AG10803 (cell line): ENCODE measurements at places on chromosomes 7 and 10.

- no peak for DNase-seq
Measured at GRCh38 chr10:132664407-132664806, 121.5 kb downstream of the NKX6-2 start.

DNA sequence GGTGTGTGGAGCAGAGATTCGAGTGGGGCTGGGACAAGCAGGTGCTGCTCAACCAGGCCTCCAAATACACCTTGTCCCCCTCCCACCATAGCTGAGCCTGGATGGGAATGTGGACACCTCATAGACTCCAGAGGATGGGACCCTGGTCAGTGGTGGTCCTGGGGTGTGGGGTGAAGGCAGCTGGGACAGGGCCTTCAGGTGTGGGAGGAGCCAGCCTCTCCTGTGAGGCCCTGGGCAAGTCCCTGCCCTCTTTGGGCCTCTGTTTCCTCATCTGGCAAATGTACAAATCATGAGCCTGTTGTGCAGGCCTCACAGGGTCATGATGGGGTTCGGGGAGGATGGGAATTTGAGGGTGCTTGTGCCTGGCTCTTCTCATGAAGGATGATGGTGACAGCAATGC is 362.9 kb upstream of the NUPR2 start:
- DNase-seq = no peak

DNA sequence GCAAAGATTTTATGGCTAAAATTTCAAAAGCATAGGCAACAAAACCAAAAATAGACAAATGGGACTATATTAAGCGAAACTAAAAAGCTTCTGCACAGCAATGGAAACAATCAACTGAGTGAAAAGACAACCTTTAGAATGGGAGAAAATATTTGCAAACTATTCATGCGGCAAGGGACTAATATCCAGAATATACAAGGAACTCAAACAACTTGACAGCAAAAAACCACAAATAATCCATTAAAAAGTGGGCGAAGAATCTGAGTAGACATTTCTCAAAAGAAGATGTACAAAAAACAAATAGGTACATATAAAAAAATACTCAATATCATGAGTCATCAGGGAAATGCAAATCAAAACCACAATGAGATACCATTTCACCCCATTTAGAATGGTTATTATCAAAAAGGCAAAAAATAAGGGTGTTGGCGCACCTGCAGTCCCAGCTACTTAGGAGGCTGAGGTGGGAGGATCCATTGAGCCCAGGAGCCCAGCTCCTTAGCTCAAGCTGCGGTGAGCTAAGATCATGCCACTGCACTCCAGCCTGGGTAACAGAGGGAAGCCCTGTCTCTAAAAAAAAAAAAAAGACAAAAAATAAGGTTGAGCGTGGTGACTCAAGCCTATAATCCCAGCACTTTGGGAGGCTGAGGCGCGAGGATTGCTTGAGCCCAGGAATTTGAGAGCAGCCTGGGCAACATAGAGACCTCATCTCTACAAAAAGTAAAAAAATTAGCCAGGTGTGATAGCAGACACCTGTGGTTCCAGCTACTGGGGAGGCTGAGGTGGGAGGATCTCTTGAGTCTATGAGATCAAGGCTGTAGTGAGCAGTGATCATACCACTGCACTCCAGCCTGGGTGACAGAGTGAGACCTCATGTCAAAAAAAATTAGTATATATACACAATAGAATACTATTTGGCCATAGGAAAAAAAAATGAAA is 4.2 kb upstream of the CCM2 start:
- no peak for DNase-seq

DNA sequence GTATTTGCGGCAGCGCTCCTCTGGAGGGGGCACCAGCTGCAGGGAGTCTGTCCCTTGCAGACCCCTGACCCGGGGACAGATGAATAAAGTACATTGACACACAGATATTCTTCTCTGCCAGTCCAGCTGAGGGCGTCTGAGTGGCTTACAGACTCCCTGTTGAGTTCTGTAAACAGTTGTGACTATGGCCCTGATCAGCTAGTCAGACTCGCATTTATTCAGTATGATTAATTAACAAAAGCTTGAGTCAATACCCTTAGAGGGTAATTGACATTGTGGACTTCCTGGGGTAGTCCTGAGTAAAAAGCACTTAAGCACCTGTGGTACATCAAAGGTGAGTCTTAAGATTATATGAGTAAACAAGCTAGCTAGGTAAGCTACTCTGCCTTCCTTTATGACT is 21.0 kb downstream of the ANKRD30A start:
- DNase-seq = no peak

DNA sequence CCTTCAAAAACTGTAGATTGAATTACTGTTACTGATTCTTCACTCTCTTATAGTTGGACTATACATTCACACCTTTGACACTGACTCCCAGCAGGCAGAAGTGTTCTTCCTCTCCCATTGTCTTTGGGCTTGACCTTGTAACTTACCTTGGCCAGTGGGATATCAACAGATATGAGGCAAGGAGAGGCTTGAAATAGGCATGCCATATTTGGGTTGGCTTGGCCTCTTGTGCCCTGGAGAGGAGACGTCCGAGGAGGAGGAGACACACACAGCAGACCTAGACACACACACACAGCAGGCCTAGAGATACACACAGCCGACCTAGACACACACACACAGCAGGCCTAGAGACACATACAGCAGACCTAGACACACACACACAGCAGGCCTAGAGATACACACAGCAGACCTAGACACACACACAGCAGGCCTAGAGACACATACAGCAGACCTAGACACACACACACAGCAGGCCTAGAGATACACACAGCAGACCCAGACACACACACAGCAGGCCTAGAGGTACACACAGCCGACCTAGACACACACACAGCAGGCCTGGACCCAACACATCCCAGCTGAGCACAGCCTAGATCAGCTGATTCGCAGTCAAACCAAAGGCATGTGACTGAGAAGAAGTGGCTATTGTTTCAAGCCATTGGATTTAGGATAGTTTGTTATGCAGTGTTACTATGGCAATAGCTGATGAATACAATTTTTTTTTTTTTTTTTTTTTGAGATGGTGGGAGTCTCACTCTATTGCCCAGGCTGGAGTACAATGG is 12.5 kb upstream of the GNA12 start:
- no peak for DNase-seq

DNA sequence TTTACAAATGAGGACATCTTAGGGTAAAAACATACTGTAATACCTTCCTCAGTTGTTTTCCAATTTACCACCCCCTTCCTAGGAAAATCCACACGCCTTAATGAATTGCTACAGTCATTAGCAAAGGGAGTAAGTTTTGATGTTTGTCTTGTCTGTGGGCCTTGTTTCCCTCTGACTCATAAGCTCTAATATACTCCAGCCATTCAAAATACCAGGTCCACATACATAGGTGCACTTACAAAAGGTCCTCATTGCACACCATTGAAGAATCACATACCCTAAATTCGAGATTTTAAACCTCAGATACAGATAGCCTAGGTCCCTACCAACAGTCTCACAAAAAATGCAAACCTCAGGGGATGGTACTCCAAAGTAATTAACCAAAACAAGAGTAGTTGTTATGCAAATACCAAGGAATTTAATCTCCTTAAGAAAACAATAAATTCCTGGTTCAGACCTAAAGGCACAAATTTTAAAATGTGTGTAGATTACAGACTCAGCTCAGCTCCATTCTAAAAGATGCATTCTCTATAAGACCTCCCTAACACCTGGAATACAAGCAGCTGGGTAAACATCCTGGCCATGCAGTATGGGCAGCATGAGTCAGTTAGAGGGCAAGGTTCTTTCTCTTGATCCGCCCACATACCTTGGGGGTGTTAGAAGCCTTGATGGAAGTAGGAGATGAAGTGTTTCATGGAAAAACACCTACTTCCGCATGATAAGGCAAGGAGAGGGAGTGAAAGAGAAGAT is 3.0 kb upstream of the LIPK start:
- no peak for DNase-seq

DNA sequence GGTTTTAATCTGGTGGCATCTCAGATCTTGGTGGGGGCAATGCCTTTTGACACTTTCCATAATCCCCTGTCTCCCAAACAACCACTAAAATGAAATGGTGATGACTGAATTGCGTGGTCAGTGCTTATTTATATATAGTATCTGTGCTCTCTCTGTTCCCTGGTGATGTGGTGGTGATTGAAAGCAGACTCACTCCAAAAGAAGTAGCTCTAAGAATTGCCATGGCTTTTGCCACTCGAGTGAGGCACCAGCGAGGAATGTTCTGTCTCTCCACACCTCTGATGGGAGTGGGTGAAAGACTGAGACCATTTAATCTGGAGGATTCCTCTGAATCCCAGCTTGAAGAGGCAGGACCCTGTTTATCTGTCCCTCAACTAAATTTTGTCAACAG is 2.8 kb downstream of the DUSP5 start:
- DNase-seq = peak; percentile 69

DNA sequence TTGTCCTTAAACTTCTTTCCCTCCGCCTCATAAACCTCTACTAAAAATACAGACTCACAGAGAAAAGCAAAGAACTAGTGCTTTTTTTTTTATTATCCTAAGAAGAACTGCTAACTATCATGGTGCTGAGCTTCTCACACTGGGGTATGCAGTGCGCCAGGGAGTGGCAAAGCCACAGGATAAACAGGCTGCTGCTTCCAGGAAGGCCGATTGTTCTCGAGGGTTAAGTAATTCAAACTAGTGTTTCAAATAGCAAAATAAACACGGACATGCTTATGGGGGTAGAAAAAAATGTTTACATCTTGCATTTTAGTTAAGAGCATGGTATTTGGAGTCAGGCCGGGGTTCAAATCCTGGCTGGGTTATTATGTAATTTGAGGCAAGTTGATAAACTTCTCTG is 157.0 kb downstream of the TAX1BP1 start:
- DNase-seq = no peak

DNA sequence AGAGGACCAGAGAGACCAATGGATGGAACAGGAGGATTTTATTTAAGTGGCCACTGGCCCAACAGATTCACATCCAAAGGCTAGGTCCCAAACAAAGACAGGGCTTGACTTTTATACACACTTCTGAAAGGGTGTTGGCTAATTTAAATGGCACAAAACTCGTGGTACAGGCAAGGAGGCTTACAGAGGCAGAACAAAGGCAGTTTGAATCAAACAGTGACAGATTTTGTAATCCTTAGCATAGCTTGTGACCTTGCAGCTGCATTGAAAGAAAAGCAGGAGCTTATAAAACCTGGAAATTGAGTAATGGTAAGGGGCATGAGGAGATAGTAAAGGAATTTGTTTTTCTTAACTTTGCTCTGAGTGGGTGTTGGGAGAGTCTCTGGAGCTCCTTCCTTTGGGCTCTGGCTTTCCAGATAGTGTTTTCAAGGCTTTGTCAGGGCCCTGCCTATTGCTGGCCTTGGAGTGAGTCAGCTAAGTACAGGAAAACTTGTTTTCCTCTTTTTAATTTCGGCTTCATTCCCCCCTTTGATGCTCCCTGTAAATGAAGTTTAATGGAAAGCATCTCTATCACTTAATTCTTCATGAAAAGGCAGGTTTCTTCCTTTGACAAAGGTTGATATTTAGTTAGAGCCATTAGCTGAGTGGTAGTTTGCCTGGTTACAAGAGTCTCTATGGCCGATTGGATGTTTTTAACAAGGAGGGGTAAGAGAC is 96.9 kb downstream of the TRIM24 start:
- no peak for DNase-seq

GRCh38 chr7:87506246-87507180 is 31.0 kb upstream of the ABCB4 start:
- peak; percentile 29 for DNase-seq

DNA sequence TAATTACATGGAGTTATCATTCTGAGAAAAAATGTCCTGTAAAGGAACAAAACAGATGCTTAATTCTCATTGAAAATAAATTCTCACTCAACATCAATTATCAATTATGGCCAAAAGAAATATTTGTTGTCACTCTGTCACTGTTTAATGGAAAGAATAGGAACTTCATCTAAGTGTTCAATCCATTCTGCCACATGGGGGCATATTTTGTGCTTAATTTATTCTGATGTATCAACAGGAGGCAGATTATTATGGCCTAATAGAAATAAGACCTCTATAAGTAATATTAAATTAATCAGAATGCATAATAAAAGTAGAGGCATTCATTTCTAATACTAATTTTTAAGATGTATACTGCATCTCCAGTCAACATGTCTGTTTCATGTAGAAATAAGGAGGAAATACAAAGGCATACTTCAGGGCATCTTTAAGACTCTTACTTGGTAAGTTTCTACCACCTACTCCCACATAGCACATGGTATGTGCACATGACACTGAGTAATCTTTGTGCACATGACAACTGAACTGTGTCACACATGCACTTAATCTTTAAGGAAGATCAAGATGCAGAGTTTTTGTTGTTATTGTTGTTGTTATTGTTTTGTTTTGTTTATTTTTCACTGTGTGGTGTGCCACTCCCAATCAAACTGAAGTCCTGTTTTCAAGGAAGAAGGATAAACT is 420.4 kb upstream of the SEMA3A start:
- DNase-seq = no peak

DNA sequence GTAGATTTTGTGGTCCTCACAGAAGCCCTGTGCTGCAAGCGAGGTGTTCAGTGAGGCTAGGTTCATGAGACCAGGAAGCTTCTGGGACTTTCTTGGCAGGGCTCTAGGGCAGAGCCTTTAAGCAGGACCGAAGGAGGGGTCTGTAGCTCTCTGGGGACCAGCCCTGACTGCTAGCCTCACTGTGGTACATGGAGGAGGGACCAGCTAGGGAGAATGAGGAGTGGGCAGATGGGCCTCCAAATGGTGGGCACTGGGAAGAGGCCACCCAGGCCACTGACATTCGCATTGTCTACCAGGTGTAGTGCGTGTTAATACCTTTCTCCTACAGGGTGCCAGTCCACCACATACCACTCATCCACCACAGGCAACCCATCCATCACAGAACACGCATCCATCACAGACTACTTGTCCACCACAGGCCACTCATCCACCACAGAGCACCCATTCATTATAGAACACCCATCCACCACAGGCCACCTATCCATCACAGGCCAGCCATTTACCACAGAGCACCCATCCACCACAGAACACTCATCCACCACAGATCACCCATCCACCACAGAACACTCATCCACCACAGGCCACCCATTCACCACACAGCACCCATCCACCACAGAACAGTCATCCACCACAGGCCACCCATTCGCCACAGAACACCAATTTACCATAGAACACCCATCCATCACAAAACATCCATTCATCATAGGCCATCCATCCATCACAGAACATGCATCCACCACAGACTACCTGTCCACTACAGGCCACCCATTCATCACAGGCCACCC is 31.6 kb upstream of the ZNF488 start:
- DNase-seq = no peak

- DNase-seq = peak; percentile 8
Measured at GRCh38 chr7:111558991-111559390, 3.3 kb downstream of the IMMP2L start.
